ENCODE measurements at places on chromosomes 6 and 20. TPM values are rescaled to one million over a fixed set of nuclear protein-coding genes. Genes with fewer than 3 reads are reported as not detected.

The VIP gene
- 1.6 TPM for total RNA-seq

The MROH8 gene
- 1.5 TPM for total RNA-seq

- DNase-seq, result no peak
Measured at GRCh38 chr6:71608646-71609045, 277.7 kb upstream of the RIMS1 start.

DNA sequence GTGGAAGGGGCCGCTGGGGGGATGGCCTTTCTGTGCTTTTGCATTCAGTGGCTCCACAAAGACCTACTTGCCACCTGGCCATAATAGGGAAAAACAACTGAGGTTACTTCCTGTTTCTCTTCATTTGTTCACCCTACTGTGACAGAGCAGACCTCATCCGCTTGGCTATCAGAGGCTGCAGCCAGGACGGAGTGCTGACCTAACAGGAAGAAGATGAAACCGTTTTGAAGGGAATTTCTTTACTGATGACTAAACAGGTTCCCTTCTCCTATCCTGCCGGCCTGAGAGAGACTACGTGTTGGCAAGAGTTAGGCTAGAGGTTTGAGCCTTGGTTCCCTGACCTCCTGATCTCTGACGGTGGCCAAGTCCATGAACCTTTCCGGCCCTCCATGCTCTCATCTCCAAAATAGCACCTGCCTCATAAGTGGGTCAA is 21.3 kb downstream of the PRR18 start:
- DNase-seq, result no peak

- no peak for DNase-seq
Measured at GRCh38 chr20:8303651-8304050, 171.6 kb downstream of the PLCB1 start.

GRCh38 chr20:5680192-5680591 is 70.0 kb upstream of the SHLD1 start:
- DNase-seq, result no peak

The FOXA2 gene
- total RNA-seq, result 21.7 TPM

GRCh38 chr20:49594143-49594930 is 26.4 kb upstream of the PTGIS start:
- DNase-seq, result no peak

DNA sequence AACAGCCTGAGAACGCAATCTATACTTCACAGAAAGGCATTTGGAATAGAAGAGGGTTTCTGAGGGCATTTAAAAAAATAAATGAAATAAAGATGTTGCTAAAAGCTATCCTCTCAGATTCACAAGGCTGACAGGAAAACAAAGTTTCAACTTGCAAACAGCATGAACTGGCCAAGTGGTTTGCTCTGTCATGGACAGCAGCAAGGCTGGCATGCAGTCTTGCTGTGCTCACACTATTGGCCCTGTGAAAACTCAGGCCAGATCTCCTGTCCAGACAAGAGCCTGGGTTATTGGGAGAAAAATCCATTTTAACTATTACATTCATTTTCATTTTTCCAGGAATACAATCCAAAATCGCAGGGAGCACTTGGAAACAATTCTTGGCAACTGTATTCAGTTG is 506.2 kb upstream of the SLC35B3 start:
- DNase-seq, result no peak

DNA sequence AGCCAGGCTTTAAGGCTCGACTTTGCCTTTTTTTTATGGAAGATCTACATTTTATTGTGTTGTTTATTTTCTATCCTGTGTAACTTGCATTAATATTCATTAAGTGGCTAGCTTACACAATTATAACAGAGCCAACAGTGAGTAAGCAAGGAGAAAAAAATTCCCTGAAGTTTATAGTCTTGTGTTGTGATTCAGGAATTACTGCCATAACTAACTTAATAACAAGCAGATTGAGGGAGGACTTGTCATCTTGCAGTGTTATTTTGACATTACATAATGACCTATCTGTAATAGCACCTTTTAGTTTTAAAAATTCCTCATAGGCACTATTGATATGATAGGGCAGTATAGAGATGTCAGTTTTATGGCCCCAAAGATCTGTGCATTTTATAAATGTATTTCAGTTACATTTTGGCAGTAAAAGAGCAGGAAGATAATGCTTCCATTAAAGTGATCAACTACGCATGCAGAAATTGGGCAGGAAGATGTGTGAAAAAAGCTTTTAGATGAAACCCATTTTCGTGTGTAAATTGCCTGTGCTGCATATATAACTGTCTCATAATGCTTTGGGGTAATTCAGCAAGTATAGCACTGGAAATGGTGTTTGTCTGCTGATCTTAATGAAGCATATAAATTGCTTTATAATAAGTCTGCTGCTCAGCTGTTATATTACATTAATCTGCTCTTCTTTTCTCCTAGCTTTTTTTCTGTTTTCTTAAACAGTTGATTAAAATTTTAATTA is 123.0 kb downstream of the SMAP1 start:
- no peak for DNase-seq

The MCCD1 gene
- not detected for total RNA-seq

The RIPOR2 gene
- 25.6 TPM for total RNA-seq

DNA sequence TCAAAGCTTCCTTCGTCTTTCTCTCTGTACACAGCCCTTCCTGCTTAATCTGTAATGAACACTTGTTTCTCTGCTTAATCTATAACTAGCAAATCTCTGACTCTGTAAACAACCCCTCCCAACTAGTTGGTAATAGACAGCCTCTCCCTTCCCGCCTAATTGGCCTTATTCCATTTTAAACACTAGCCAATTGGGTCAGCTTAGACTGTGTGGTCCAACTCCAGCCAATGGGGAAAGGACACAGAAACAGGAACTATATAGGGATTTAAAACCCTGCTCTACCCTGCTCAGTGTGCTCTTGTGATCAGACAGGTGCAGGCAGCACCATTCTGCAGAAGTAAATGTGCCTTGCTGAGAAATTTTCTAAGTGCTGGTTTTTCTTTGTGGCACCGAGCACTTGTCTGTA is 18.5 kb downstream of the CHD6 start:
- DNase-seq, result no peak

DNA sequence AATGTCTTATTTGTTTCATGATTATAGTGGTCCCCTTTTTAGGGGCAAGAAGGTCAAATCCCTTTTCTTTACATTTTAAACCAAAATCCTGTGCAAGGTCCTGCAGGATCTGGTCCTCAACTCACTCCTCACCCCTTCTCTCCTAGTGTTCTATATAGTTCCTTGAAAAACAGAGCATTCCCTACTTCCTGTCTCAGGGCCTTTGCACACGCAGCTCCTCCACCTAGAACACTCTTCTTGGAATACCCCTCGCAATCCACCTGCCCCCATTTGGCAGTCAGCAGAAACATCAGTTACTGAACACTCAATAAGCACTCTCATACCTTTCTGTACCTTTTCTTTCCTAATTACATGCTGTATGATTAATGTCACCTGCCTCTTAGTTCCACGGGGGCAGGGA is 3.2 kb upstream of the ATP5F1E start:
- no peak for DNase-seq

GRCh38 chr20:58340853-58341252 is 31.3 kb downstream of the RAB22A start:
- DNase-seq, result no peak

The RAD21L1 gene
- total RNA-seq, result not detected

DNA sequence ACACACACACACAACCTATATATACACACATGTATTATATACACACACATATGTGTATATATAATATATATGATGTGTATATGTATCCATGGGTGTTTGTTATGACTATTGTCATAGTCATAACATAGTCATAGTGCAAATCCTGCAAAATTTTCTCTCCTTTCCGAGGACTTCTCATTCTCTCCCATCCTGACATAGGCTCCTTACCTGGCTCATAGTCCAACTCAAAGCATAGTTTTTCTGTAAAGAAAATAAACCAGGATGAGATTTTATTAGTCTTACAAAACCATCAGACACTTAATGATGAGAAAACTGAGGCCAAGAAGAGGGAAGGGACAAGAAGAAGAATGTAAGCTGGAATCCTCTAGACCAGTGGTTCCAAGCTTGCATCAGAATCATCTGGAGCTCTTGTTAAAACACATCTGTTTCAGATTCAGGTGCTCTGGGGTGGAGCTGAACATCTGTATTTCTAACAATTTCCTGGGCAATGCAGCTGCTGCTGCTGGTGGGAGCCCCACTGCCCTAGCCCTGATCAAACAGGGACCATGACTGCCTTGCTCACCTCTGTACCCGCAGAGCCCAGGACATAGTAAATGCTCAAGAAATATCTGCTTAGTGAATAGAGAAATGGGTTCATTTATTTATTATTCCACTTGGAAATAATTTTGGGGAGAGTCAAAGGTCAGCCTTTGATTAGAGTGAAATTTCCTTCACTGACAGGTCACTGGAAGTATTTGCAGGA is 5.3 kb downstream of the TRIM10 start:
- DNase-seq, result no peak

DNA sequence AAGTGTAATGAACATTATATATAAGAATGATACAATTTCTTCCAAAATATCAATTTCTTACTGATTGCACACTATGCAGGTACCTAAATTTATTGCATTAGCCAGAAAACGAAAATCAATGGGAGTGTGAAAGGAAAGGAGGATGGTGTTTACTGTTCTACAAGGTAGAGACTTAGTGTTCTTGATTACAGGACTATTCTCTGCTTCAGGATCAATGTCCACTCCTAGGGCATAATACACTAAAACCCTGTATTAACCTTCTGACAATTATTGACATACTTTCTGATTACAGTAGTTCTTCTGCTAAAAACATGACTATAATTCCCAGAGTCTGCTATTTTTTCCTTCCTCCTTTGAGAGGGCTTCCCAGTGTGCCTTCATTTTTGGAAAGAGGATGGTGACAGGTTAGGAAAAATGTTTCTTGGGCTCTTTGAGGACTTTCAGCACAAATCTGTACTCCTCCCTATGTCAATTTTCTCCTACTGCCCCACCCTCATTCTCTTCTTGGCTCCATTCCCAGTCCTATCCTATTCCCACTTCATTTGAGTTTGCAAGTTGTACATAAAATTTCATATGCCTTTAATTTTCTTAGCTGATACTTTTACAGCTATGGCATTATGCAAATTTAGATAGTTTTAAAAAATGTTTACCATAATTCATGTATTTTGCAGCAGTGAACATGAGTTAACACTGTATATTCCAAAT is 278.9 kb downstream of the CENPW start:
- no peak for DNase-seq

- no peak for DNase-seq
Measured at GRCh38 chr6:135738636-135739035, 112.9 kb upstream of the PDE7B start.

The IL17F gene
- not detected for total RNA-seq

The PNLDC1 gene
- 0.49 TPM for total RNA-seq

The OR2J1 gene
- total RNA-seq, result not detected

Measured in upper lobe of right lung (tissue), 1 donor.